ENCODE measurements at places on chromosomes 12 and 14. TPM values are rescaled to one million over a fixed set of nuclear protein-coding genes. Genes with fewer than 3 reads are reported as not detected.

DNA sequence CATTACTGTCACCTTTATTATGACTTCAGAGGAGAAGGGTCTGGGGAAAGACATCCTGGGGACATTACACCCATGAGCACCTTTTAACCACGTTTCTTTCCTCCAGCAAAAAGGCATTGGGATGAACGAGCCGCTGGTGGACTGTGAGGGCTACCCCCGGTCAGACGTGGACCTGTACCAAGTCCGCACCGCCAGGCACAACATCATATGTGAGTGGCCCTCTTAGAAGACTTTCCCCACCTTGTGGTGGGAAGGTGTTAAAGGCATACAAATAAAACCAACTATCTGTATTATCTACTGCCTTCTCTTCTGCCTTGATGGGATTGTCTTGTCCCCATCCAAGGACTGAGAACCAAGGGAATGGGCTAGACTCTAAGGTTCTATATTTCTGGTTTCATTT lies 6.0 kb downstream of the PSMD9 start:
- no peak overlapping the region for H3K4me3 ChIP-seq
- H3K27me3 ChIP-seq, result no peaks in the 10 kb centered on the region

GRCh38 chr12:52175371-52176350 lies 16.2 kb downstream of the KRT80 start:
- H3K27me3 ChIP-seq, result no peaks in the 10 kb centered on the region
- no peak for DNase-seq
- no peak overlapping the region for H3K4me3 ChIP-seq
- H3K4me1 ChIP-seq, result peaks cover 17% of the 10 kb centered on the region
- H3K36me3 ChIP-seq, result no peaks in the 10 kb centered on the region

DNA sequence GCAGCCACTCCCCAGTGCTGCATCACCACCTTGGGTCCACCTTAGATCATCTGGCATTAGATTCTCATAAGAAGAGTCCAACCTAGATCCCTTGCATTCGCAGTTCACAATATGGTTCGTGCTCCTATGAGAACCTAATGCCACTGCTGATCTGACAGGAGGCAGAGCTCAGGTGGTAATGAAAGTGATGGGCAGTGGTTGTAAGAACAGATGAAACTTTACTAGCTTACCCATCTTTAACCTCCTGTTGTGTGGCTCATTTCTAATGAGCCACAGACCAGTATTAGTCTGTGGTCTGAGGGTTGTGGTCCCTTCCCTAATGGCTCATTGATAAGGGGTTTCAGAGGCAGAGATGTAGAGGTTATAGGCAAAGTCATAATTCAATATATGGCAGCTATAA lies 615.9 kb upstream of the MIS18BP1 start:
- DNase-seq, result no peak
- H3K4me3 ChIP-seq, result no peak overlapping the region
- H3K4me1 ChIP-seq, result no peaks in the 10 kb centered on the region
- no peaks in the 10 kb centered on the region for H3K27me3 ChIP-seq
- H3K27ac ChIP-seq, result no peak overlapping the region

DNA sequence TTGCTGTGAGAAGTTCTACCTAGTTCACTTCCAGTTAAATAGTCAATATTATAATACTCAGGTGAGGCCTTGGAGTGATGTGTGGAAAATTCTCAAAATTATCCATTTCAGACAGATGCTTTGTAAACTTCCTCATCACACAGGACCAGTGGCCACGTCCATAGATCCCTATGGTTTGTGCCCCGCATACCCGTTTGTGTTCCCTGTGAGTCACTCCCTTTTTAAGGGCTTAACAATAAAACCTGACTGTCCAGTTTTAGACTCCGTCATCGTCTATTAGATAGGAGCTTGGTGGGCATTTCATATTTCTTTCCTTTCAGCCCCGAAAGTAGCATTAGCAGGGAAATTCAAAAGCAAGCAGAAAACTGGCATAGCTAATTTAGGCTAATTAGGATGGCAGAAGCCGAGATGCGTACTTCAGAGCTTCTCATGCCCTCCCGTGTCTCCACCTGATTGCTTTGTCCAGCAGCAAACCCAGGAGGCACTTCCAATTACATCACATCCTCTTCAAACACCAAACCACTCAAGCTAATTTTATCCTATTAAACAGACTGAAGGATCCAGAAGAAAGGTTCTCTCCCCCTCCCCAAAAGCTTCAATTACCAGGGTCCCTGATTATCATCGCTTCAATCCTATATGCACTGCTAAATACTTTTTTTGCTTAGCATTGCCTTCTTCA lies 186.6 kb upstream of the OTX2 start:
- no peaks in the 10 kb centered on the region for H3K4me1 ChIP-seq
- H3K27ac ChIP-seq, result no peak overlapping the region
- H3K27me3 ChIP-seq, result no peaks in the 10 kb centered on the region
- DNase-seq, result no peak
- no peak overlapping the region for H3K4me3 ChIP-seq

Gene TSPAN31
- total RNA-seq, result 33.0 TPM

Gene KIF5A
- total RNA-seq, result 6.8 TPM

- no peaks in the 10 kb centered on the region for H3K4me1 ChIP-seq
- H3K27ac ChIP-seq, result no peak overlapping the region
- no peak overlapping the region for H3K4me3 ChIP-seq
- H3K36me3 ChIP-seq, result no peaks in the 10 kb centered on the region
These were observed 48.4 kb upstream of the SYT10 start for GRCh38 chr12:33488036-33488435.

GRCh38 chr14:67618617-67619063 lies 1.1 kb upstream of the ARG2 start:
- H3K27ac ChIP-seq, result no peak overlapping the region
- no peak overlapping the region for H3K4me3 ChIP-seq
- peaks cover 8% of the 10 kb centered on the region for H3K4me1 ChIP-seq

Gene NID2
- 8.1 TPM for total RNA-seq

Gene RBMS2
- total RNA-seq, result 12.8 TPM

DNA sequence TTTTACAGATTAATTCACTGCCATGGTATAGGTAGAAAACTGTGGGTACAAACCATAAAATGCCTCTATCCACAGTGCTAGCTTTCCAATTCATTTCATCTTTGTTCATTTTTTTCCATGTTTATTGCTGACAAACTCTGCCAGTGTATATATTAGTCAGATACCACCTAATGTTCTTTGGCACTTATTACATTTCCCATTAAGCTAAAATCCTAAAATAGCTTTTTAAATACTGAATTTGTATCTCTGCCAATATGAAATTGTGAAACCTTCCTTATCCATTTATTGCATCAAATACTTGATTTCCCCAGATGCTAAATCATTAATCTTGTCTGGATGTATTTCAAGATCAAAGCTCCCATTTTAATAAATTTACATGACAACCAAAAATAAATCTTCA lies 150.1 kb upstream of the FSCB start:
- H3K27me3 ChIP-seq, result no peaks in the 10 kb centered on the region
- H3K4me3 ChIP-seq, result no peak overlapping the region
- no peaks in the 10 kb centered on the region for H3K4me1 ChIP-seq
- H3K27ac ChIP-seq, result no peak overlapping the region
- no peak for DNase-seq
